Hematopoietic multipotent progenitor cell treated with erythropoietin and hydrocortisone succinate and interleukin-3 and kit ligand, for 8 days (in vitro differentiated cells): ENCODE measurements at places on chromosomes 3 and 15.

- peak; percentile 31 for DNase-seq
Observed at GRCh38 chr3:47016086-47016933, 36.8 kb downstream of the NBEAL2 start.

DNA sequence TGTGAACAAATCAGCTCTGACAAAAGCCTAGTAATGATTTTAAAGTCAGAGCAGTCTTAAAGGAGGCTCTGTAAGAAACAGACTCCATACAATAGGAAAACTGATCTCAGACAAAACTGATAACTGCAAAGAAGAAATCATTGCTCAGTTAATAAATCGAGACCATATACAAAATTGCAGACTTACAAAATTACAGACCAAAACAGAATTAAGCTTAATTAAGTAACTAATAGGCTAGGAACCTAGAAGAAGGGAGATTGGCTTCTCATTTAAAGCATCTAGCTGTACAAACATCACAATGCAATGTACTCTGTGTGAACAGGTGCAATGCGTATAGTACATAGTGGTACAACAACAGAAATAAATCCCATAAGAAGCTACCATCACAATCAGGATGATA, 46.3 kb downstream of the ZBTB20 start:
- no peak for DNase-seq

DNA sequence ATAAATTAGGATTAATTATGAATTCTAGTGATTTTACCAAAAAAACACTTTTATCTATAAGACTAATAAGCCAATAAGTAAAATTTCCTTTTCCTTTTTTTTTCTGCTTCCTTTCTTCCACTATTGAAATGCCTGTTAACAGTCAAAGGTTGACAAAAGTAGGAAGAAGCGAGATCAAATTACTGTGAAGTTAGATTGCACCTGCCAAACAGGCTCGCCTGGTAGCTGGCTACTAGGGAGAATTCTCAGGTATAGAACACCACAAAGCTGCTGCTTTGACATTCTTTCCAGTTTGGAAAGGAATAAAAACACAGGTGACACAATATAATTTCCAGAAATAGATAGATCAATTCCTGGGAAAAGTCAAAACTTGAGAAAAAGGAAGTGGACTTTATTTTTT, 749.0 kb downstream of the NSUN3 start:
- no peak for DNase-seq

DNA sequence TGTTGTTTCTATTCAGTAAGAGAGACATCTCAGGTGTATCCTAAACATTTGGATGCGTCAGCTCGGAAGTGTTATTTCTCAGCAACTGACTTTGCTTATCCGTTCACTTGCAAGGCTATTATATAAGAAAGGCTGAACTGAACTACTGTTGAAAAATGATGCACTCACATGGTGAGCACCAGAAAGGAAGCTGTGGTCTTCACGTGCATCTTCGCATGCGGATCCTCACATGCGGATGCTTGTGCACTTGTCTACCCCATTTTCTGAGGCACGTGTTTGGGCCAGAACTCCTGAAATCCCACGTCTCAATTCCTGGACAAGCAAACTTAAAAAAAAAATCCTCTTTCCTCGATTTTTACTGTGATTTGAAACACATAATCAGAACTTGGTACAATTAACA, 63.2 kb downstream of the PDZRN3 start:
- no peak for DNase-seq

GRCh38 chr3:135170732-135171131, 375.7 kb downstream of the EPHB1 start:
- no peak for DNase-seq

- DNase-seq = no peak
Observed at GRCh38 chr3:128374746-128375445, 91.8 kb downstream of the DNAJB8 start.

DNA sequence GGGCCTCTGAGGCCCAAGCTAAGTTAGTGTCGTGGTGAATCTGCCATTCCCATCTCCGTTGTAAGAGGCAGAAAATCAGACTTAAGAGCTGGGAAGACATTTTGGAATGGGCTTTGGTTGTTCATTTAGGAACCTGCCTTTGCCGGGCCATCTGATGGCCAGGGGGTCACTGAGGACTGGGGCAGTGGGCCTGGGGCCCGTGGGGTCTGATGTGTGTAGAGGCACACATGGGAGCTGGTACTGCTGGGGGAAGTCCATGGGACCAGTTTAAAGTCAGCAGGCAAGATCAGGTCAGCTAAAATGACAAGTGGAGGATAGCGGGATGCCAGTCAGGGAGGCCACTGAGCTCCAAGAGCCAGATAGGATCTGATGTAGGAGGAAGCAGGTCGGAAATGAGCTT, 38.3 kb upstream of the RGMA start:
- no peak for DNase-seq

- DNase-seq = no peak
Observed at GRCh38 chr15:101615986-101616848, 36.0 kb downstream of the TM2D3 start.

GRCh38 chr3:187484547-187485295, 116.5 kb downstream of the RTP4 start:
- no peak for DNase-seq
